Posterior vena cava (tissue), 2 donors: ENCODE measurements at places on chromosomes 3 and 15.

GRCh38 chr15:33581032-33581431, 270.3 kb downstream of the RYR3 start:
- DNase-seq, result no peak

DNA sequence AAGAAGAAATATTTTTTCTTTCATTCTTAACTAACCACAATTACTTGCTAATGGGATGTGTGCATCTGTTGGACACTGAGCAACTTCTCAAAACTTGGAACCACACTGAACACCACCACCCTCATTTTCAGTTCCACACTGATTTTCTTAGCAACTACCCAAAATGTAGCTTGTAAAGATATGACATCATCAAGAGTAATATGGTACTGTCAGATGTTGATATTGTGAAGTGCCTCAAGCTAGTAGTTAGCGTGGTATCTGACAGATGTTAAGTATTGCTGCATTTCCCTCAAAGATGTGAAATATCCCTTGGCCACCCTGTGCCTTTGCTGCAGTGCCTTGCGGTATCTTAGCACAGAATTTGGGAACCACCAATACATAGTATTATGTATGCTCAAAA, 9.3 kb downstream of the RFTN1 start:
- no peak for DNase-seq

GRCh38 chr3:177127008-177127407, 70.3 kb downstream of the TBL1XR1 start:
- DNase-seq, result no peak

- no peak for DNase-seq
These were observed 360.5 kb downstream of the RSL24D1 start for GRCh38 chr15:54836052-54836795.
